ENCODE measurements at places on chromosomes 6 and 20.
A peak's percentile ranks its signal among the peaks of the same experiment; 100 is the strongest.

- no peak for DNase-seq
Measured at GRCh38 chr20:16801919-16802651, 53.9 kb downstream of the OTOR start.

GRCh38 chr6:6525933-6526332 is 62.6 kb upstream of the LY86 start:
- no peak for DNase-seq

DNA sequence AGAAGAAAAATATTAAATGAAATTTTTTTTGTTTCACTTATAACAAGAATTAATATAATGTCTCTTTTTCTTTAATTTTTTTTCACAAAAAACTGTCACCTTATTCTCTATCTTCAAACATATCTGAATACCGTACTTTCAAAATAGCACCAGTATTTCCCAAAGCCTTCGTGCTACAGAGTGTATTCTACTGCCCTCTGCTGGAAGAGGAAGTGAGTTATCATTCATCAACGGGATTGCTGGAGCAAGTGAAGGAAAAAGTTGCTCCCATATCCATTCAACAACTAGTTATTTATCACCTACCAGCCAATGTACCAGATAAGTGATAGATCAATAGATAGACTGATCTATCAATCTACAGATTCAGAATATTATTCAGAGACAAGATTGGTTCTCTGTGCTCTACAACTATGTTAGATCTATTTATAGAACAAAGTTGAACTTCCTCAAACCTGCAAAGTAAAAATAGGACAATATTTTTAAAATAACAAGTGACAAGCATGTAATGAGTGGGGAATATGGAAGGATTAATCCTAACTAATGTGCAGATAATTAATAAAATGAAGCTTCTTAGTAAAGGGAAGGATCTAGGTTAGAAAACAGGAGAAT is 26.7 kb upstream of the TFAP2B start:
- DNase-seq: no peak

DNA sequence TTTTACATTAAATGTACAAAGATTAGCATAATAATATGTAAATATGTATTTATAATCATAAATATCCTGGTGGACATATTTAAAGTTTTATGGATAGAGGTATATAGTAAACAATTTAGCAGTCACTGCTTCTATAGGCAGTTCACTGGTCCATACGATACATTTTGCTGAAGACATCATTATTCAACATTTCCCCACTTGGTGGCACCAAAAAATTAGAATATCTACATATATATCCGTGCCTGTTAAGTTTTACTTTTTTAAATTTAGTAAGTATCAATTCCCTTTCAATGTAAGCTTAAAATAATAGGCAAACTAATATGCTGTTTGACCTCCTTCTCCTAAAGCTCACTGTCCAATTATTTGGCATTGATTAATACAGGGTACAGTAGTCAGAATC is 64.2 kb downstream of the LMBRD1 start:
- no peak for DNase-seq

DNA sequence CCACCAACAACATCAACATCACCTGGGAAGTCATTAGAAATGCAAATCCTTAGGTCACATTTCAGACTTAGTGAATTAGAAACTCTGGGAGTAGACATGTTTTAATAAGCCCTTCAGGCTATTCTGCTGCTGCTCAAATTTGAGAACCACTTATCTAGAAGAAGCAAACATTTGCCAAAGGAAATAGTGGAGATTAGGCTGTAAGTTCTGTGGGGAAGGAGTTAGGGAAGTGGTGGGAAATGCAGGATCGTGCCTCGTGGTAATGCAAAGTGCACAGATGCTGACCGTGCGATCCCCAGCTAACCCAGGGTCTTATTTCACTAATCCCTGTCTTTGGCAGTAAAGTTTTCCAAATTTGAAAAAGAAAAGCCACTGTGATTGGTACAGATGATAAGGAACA is 328.5 kb downstream of the EPM2A start:
- DNase-seq: no peak

GRCh38 chr6:150140236-150140969 is 2.4 kb upstream of the PPP1R14C start:
- no peak for DNase-seq

DNA sequence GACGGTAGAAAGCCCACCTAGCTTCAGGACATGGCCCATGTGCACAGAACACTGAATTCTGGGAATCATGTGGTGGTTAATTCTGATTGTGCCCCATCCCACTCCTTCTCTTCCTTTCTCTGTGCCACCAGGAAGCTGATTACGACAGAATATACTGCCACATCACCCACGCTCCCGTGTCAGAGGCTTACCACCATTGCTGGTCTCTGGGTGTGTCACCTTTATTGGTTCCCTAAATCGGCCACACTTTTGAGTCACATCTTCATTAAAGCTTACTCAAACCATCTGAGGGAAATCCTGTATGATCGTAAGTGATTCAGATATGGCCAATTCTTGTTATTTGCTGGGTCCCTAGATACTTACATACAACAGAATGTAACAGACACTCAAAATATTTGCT is 3.1 kb downstream of the TRMT6 start:
- no peak for DNase-seq

DNA sequence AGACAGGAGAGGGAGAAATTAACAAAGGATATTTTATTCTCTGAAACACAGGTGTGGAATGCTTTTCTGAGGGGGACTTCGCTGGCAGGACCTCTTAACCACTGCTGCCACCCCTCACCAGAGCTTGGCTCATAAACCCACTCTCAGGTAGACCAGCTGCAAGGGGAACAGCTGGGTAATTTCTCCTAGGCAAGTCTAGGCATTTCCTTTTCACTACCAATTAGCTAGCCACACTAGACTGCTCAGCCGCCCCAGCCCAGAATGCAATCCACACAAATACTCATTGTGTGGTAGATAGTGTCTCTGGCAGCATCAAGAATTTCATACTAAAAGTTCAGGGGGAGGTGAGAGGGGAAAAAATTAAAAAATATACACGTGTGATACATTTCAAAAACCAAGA is 267.6 kb upstream of the ID4 start:
- DNase-seq: no peak

DNA sequence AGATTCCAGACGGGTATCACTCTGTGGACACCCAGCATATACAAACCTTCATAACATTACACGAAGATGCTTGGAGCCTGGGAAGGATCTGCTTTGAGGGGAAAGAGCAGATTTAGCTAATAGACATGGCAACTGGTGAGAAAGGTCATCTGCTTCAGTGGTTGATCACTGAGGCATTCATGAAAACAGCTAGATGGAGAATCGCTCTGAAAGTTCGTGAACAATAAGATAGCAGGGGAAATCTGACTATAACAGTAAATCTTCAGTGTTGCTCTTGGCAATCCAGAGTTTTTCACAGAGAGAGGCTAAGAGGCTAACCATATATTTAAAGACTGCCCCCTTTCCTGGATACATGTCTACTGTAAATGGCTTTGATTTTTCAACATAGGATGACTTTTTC is 245.3 kb downstream of the FARS2 start:
- DNase-seq: no peak

DNA sequence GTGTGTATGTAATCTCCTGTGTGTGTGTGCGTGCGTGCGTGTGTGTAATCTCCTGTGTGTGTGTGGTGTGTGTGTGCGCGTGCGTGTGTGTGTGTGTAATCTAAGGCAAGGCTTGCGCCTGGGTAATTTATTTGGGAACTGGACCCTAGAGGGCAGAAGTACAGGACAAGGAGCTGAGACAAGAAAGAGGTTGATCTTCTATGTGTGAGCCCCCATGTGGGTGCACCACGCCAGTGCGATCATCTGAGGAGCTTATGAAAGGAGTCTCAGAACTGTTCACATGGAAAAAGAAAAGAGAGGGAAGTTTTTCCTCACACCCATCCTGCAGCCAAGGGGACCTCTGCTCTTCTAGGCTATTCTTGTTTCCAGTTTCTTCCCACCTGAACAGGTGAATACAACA is 220.1 kb upstream of the GGTLC1 start:
- DNase-seq: no peak

GRCh38 chr6:126047648-126048047 is 61.3 kb downstream of the TRMT11 start:
- DNase-seq: no peak

DNA sequence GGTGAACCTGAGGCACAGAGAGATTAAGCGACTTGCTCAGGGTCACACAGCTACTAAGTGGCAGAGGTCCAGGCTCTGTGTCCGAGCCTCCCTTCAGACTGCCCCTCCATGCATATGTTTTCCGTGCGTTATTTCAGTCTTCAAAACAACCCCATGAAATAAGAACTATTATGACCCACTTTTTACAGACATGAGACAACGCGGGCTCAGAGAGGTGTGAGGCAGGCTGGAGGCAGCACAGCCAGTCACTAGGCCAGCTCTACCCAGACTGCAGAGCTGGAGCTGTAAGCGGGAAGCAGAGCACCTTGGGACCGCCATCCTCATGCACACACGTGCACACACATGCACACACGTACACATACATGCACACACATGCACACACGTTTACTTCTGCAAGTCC is 62.3 kb downstream of the PSMG4 start:
- no peak for DNase-seq

DNA sequence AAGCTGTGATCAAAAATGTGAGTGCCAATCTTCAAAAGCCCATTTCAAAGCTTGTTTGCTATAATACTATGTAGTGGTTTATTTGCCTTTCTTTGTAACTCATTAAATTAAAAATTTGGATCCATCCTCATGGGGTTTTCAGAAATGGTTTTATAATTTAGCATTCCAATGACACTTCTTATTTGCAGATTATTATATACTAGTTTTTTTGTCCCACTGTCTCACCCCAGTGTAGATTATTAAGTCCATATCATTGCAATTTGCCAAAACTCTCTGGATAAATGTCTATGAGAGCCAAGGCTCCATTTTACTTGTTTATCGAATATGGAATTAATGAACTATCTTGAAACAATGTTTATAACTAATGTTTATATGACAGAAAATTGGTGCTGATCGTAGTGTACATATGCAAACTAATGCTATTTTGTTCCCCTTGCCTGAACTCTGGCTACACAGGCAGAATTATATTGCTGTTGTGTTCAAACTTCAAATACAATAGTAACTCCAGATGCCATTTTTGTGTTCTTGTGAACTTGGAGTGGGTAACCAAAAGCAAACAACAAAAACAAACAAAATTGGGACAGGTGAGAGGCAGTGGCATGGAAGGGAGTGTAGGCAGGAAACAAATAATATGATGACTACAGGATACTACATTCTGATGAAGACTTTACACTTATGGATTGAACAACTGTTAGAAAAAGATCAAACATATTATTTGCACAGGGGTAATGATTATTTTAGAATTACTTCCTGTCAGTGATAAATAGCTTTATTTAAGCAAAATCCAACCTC is 307.1 kb upstream of the FLRT3 start:
- DNase-seq: no peak

- no peak for DNase-seq
Measured at GRCh38 chr6:56659721-56660380, 17.2 kb upstream of the DST start.

GRCh38 chr6:126227833-126228702 is 111.8 kb upstream of the CENPW start:
- DNase-seq: no peak

DNA sequence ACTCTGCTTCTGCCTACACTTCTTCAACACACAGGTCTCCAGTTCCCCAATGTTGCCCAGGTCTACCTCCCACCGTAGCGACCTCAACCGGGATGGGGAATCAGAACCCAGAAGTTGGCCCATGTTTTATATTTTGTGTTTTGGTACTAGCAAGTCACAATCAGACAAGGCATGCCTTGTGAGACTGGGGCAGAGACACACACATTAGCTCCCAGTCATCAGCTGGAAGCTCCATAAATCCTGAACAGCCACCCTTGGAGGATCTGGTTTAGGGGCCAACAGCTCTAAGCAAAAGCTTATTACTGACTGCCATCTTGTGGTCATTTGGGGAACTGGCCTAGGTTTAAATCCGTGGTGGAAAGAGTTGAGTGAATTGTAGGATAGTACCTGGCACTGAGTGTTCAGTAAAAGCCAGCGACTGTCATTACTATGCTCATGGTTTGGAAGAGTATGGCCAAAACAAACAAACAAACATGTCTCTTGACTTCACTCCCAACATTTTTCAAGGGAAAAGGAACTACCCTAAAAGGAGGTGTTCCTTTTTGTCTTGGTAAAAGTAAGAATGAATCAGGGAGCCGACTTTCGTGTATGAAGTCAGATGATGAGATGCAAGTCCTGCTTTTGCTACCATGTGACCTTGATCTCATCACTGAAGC is 40.5 kb downstream of the PIM1 start:
- peak; percentile 76 for DNase-seq

- peak; percentile 18 for DNase-seq
Measured at GRCh38 chr6:27161946-27162603, 85.4 kb upstream of the PRSS16 start.

DNA sequence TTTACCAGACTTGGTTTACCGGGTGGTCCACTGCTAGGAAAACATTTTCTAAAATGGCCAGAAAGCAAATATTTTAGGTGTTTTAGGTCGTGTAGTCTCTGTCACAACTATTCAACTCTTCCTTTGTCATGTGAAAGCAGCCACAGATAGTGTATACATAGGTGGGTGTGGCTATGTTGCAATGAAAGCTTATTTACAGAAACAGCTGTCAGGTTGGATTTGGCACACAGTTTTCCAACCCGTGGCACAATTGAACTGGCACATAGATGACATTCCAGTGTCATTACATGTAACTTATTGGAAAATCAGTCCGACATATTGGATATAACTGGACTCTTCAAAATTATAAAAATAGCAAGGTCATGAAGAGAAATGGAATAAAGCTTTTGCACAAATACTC is 68.9 kb upstream of the KCNQ5 start:
- DNase-seq: no peak

GRCh38 chr6:169783401-169783800 is 32.0 kb downstream of the ERMARD start:
- no peak for DNase-seq

DNA sequence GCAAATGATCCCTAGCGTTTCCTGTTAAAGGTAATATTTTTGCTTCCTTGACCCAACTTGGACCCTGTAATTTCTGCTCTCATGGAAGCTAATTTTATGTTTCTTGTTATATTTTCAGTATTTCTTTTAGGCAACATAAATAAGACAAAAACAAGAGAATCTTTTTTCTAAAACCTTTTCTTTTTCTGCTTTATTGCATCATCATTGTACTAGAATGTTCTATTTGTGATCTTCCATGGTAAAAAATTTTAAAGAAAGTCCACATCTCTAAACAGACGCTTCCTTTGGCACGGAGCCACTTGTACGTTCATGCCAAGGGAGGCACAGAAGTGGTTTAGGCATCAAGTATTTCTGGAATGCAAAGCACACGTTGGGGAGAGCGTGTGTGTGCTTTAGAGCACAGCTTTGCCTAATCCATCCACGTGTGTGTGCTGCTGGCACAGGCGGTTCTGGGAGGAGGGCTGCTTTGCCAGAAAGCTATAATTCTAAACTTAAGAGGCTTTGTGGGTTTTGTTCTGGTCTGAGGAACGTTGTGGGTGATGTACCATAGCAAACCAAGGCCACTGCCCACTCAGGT is 98.3 kb downstream of the SASH1 start:
- peak; percentile 25 for DNase-seq

DNA sequence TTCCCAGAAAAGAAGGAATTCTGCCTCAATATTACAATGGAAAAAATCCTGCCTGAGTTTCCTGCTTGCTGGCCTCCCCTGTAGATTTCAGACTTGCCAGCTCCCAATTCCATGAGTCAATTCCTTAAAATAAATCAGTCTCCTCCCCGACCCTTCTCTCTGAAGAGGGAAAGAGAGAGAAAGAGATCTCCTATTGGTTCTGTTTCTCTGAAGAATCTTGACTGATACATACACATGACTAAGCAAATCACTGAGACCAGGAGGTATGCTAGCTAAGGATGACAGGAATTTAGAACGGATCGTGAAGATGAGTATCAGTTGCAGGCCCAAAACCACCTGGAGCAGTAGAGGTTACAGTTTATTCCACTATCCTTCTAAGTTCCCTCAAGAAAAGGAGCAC is 11.3 kb upstream of the RBM24 start:
- no peak for DNase-seq
